ENCODE measurements at places on chromosomes 1 and 21.

DNA sequence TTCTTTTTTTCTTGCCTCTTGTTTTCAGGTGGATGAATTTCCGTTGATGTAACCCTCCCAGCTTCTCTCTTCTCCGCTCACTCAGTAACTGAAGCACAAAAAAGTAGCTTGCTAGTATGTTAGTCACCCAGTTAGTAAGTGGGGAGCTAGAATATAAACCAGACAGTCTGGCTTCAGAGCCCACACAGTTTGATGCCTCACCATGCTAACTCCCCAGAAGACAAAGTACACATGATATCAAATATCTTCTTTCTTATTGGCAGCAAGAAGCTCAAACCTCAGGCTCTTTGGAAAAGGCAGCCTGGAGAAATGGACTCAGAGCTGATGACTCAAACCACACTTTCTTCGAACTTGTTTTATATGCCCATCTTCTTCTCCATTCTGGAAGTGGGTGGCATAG, 187.5 kb upstream of the PLXNA2 start:
- no peak for DNase-seq

GRCh38 chr1:21449906-21450305, 10.0 kb downstream of the NBPF3 start:
- no peak for DNase-seq

DNA sequence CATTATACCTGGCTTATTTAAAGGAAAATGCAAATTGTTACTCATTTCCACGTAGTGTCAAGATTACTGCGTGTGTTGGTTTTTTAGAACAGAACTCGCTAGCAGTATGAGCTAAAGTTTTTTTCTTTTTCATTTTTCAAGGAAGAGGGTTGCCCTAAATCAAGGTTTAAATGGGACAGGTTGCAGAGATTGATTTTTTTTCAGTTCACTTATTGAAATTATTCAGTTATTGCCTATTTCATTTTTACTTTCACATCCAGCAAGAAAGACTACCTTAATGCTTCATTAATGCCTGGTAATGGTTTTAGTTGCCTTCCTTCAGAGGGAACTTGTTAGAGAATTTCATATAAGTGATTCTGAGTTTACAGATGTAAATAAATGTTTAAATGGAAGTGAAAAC, 5.6 kb downstream of the FAM20B start:
- no peak for DNase-seq

- DNase-seq, result no peak
These were observed 1.9 kb downstream of the ADARB1 start for GRCh38 chr21:45076245-45076711.

DNA sequence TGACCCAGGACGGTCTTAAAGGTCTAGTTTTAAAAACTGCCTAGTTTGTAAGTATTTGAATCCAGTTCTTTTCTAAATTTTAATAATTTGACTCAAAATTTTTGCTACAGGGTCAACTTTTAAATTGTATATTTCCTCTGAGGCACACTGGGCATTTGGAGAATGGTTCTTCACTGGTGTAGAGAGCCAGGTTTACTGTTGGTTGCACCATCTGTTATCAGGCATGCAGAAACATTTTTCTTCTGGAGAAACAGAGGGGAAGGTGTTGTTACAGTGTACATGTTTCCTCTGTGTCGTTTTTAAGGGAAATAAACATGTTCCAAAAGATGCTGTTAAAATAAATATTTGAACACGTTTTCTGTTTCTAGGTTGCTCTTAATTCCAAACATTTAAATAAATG, 39.0 kb upstream of the RWDD3 start:
- no peak for DNase-seq

- DNase-seq, result peak; percentile 20
These were observed 10.9 kb upstream of the C4BPB start for GRCh38 chr1:207077470-207078377.

DNA sequence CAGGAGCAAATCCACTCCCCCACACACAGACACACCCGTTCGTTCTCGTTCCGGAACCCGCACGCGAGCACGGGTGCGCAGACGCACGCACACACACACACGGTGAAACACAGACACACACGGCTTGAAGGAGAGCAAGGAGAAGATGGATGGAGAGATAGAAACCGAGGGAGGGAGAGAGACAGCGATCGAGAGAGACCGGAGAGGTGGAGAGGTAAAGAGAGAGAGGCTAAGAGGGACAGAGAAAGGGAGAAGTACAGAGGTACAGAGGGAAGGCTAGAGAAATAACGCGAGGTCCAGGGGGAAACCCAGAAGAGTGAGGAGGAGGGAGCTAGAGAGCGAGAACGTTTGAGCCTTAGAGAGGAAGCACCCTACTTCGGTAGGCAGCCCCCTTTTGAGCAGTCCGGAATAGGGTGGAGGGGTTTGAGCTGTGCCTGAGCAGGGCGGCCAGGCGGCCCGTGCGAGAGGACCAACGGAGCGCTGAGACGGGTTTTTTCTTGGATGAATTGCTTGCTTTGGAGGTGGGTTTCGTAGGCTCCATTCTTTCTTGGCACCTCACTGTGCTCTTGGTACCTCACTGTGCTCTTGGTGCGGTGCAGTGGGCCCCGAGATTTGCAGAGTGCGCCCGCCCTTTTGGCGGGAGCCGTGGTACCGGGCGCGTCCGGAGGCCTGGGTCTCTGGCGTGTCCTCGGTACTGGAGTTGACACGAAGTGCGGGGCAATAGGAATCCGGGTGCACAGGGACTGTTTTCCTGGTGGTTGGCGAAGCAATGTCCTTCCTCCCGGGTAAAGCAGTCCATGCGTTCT, 88.4 kb upstream of the RHOU start:
- no peak for DNase-seq

DNA sequence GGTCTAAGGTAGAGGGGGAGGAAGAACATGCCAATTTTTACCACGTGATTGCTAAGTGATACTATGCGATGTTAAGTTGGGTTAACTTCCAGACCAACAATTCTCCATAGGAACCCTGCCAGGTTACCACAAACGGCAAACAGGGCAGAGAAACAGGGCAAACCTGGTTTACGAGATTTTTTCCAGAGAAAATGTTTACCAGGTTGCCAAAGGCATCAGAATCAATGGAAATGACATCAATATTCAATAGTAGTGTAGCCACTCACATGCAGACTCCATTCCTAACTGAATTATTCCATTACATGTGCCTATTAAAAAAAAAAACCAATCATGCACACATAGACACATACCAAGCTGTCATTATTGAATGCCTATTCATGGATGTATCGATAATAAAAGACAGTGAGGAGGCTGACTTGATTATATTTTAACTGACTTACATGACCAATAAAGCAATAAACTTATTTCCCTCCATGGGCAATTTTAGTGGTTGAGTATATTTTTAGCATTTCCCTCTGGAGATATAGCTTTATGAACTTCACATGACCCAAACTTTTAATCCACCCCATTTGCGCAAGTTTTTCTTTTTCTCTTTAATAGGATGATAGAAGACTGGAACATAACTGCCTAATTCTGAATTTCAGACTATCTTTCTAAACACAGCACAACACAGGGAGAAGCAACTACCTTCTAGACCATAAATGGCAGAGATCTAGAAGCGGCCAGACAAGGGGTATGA, 40.5 kb upstream of the KCNE1 start:
- DNase-seq, result no peak

DNA sequence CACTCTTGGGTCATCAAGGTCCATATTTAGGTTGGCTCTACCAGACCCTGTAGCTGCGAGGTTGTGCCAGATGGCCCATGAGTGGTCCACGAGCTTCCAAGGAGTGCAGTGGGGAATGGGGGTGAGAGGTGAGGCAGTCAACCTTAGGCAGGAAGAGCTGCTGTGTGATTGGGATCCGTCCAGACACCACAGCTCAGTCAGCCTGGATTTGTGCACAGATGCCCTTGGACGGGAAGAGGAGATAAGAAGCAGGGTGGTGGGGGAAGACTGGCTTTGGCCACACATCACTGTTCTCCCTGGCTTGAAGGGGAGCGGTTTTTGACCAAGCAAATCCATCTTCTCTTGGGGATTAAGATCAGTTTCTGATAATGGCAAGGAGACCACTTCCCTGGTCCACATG, 130.6 kb downstream of the IGSF21 start:
- DNase-seq, result no peak

GRCh38 chr1:98398649-98399048, 262.9 kb upstream of the SNX7 start:
- DNase-seq, result no peak

DNA sequence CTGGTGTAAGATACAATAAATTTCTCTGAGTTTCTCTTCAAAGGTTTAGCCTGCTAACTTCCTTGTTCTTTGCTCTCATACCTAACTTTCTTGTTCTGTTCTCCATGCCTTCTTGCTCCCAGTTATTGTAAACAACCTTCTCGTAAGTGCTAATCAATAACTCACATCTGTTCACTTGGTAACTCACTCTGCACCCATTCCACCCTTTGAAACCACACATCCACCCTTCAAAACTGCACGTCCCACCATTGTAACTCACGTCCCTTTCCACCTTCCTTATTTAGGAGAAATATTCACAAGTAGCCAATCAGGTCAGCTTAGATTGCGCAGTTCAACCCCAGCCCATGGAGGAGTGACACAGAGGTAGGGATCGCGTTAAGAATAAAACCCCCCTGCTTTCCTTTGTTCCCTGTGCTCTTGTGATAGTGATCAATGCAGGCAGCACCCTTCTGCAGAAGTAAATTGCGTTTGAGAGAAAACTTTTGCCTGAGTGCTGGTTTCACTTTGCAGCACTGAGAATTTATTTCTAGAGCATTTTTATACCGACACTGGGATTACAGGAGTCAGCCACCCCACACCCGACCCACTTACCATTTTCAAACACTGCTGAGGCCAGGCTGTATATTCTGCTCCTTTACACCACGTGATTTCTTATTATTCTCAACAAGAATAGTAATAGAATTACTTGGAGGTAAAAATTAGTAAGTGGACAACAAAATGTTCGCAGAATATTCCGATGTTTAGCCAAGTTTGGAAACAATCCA, 789.2 kb upstream of the RGS18 start:
- DNase-seq, result no peak

DNA sequence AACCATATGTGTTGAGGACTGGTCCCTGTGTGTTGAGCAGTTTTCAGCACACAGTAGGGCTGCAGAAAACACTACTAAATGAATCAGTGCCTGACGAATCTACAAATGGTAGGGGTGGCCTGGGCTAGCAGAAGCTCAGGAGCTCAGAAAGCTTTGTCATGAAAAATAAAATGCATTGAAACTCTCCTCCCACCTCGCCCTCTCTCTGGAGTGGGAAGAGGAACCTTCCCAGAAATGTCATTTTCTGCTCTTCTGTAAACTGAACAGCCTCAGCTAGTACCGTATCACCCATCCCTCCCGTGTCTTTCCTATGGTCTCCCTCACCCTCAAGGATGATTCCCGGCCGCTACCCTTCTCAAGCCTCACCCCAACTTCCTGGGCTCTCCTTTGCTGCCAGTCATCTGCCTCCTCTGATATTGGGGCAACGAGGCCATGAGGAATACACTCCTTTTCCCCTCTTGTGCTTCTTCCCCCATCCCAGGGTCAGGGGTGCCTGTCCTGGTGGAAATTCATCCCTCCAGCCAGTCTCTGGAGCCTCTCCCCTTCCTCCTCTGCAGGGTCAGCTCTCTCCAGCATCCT, 734.5 kb downstream of the PTPRU start:
- DNase-seq, result no peak

GRCh38 chr1:9422321-9422720, 116.9 kb upstream of the SLC25A33 start:
- no peak for DNase-seq

DNA sequence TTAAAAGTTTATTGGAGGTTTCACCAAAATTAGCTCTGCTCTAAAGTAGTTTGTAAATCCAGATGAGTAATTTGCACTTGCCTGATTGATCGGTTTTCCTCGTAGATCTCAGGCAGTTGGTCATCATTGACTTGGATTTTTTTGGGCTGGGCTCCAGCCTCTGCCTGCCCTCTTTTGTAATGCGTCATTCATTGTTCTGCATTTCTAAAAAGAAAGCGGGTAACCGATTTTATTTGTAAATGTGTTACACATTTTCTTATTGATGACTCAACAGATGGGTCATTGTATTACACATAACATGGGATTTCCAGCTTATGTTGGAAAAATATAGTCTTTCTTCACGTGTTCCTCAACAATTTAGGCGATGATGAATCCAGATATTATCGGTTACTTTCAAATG, 5.5 kb downstream of the ETS2 start:
- DNase-seq, result no peak

DNA sequence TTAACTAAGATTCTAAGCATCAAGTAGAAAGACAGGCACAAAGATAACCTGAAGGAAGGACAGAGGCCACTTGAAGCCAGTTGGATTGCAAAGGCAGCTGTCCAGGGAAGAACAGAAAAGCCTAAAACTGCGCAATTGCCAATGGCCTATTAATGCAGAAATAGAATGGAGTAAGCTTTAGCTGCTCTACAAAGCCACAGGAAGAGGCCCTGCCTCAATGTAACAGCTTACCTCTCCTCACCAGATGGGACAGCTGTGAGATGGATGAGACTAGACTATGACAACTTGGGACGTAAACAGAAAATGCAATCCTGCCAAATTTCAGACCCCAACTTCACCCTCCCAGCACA, 176.5 kb downstream of the EIF4G3 start:
- no peak for DNase-seq

DNA sequence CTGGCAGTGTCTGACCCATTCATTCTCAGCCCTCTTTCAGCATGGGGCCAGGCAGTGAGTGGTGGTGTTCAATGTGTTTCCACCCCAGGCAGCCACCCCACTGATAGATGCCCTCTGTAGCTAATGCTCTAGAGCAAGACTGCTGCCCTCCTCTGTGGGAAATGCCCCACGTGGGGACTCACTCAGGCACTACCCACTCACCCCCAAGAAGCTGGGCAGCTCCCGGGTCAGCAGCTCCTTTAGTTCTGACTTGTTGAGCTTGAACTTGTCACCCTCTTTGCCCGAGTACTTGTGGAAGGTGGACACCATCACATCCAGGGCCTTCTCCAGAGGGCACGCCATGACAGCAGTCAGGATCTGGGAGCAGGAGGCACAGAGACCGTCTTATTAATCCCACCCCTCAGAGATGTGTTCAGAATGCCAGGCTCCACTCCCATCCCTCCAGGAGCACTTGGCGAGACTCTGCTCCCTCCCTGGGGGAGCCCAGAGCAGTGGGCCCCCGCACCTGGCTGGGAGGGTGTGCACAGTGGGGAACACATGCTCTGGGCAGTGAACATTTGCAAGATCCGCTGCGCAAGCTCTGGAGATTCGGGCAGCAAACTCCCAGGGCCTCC, 1.0 kb downstream of the S100A4 start:
- DNase-seq, result no peak

DNA sequence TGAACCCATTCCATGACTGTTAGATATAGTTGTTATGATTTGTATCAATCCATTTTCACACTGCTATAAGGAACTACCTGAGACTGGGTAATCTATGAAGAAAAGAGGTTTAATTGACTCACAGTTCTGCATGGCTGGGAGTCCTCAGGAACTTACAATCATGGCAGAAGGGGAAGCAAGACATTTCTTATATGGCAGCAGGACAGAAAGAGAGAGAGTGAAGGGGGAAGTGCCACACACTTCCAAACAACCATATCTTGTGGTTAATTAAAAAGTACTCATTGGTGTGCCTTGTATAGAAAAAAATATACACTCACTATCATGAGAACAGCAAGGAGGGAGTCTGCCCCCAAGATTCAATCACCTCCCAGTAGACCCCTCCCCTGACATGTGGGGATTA, 137.6 kb upstream of the NBPF11 start:
- no peak for DNase-seq

GRCh38 chr1:36884029-36884701, 150.2 kb downstream of the GRIK3 start:
- DNase-seq, result no peak
